MG63 (cell line): ENCODE measurements at places on chromosomes 5 and 9. TPM values are rescaled to one million over a fixed set of nuclear protein-coding genes. Genes with fewer than 3 reads are reported as not detected.

The PRELID1 gene
- 914 and 924 TPM in 2 replicates for total RNA-seq

The FRMD3 gene
- 1.1 TPM in 1 of 2 replicates, not detected in the other for total RNA-seq

The PTCD2 gene
- total RNA-seq: 16.4 and 27.6 TPM in 2 replicates

The OBP2B gene
- not detected in 2 replicates for total RNA-seq

The SH3TC2 gene
- 2.9 and 8.8 TPM in 2 replicates for total RNA-seq

The GBA2 gene
- 32.7 and 58.6 TPM in 2 replicates for total RNA-seq

The TERT gene
- 0.72 and 2.4 TPM in 2 replicates for total RNA-seq

The PCDHGA7 gene
- 0.07 and 0.67 TPM in 2 replicates for total RNA-seq

The PROB1 gene
- 0.13 TPM in 1 of 2 replicates, not detected in the other for total RNA-seq

The IFNA21 gene
- not detected in 2 replicates for total RNA-seq

The TMEM174 gene
- not detected in 2 replicates for total RNA-seq

The FAM78A gene
- 0.64 and 0.82 TPM in 2 replicates for total RNA-seq

The TMEM252 gene
- total RNA-seq: not detected in 2 replicates

The RLN2 gene
- total RNA-seq: not detected in 2 replicates

The LHX3 gene
- total RNA-seq: not detected in 2 replicates

The SPACA9 gene
- 2.4 and 7.0 TPM in 2 replicates for total RNA-seq

The HMGXB3 gene
- 28.9 and 38.2 TPM in 2 replicates for total RNA-seq

The LRRC19 gene
- total RNA-seq: not detected in 2 replicates

The ADAMTS12 gene
- 8.1 and 11.8 TPM in 2 replicates for total RNA-seq

The HSD17B3 gene
- 0.36 TPM in 1 of 2 replicates, not detected in the other for total RNA-seq

The PCSK1 gene
- 0.10 TPM in 1 of 2 replicates, not detected in the other for total RNA-seq

The GRIN1 gene
- not detected in 2 replicates for total RNA-seq

The PCDHAC2 gene
- 0.07 TPM in 1 of 2 replicates, not detected in the other for total RNA-seq
